ENCODE measurements at places on chromosomes 12 and 14.

DNA sequence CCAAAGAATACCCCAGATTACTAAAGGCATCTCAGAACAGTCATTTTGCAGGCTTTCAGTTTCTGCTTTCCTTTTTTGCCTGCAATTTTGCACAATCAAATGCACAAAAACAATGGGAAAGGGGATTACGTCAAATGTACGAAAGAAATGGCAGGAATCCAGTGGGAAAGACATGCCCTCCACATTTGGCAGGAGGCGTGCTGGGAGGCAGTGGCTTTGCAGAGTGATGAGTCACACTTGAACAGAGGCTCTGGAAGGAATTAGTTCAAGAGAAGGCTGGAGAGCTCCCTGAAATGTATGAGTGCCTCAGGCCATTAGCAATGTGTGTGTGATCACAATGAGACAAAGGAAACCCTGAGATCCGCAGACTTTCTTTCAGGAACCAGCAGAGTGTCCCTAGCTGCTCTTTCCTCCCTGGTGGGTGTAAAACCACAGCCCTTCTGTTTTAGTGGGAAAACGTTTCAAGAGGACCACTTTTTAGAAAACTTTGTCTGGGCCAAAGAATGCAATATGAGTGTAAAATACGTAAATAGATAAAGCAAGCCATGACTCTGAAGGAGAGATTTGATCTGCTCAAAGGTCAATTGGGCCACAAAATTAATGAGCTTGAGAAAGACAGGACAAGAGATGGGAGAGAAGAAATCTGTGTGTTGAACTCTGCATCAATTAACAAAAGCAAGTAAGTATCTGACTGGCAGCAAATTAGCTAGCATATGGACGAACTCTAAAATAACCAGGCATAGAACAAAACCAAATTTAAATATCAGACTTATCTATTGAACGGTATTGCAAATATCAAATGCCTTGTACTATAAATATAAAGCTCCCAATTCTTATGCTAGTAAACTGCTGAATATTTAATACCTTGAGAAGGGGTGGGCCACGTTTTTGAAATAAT is 155.4 kb upstream of the PDE3A start:
- DNase-seq: no peak

- no peak for DNase-seq
Measured at GRCh38 chr12:118925826-118926225, 55.5 kb upstream of the SRRM4 start.

- DNase-seq: no peak
Measured at GRCh38 chr14:21063479-21063878, 5.9 kb downstream of the RNASE8 start.

DNA sequence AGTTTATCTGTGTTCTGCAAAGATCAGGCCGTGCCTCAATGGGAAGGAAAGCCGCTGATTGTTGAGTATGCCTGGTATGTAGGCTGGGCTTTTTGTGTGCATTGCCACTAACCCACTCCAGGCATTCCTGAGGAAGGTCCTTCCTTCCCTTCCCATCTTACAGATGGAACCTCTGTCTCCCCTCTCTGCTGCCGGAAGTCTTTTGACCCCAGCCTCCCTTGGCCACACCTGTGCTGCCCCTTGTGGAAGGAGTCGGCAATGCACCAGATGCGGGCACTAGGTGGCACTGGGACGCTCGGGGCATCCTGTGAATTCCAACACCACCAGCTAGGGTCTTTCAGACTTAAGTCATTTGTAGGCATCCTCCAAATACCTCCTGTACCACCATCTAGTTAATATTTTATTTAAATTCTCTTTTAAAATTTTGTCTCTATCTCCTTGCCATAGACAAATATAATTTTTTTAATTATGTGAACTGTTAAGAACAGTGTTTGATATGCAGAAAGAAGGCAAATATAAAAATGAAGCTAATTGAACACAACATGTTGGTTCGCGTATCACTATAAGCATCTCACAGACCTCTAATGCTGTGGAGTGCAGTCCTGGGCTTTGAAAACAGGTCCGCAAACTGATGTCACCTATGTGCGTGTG is 99.6 kb downstream of the RIN3 start:
- DNase-seq: peak; percentile 48

- no peak for DNase-seq
Measured at GRCh38 chr14:96225745-96226151, 21.1 kb downstream of the BDKRB2 start.

DNA sequence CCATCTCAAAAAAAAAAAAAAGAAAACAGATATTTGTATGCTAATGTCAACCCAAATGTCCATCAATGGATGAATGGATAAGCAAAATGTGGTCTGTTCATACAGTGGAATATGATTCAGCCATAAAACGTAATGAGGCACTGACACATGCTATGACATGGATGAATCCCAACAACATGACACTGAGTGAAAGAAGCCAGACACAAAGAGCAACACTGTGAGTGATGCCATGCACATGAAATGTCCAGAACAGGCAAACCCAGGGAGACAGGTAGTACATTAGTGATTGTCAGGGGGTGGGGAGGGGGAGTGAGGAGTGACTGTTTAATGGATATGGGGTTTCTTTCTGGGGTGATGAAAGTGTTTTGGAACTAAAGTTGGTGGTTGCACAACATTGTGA is 50.2 kb downstream of the ARL6IP4 start:
- DNase-seq: no peak

DNA sequence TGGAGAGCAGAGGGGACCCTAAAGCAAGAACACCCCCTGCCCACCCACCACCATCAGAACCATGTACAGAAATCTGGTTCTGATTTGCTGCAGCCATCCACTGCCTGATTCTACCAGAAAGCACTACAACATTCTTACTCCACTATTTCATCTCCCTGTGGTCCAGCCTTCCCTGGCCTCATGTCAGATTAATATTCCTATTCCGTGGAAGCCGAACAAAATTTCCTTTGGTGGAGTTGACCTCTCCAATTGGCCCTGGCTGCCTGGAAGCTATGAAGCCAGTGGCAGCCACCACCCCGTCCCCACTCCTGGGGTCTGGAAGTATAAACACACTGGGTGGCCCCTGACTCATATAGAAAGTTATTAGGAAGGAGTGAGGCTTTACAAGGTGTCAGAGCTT is 60.2 kb downstream of the ANO2 start:
- no peak for DNase-seq

- DNase-seq: no peak
Measured at GRCh38 chr14:24960816-24961215, 89.1 kb downstream of the STXBP6 start.

DNA sequence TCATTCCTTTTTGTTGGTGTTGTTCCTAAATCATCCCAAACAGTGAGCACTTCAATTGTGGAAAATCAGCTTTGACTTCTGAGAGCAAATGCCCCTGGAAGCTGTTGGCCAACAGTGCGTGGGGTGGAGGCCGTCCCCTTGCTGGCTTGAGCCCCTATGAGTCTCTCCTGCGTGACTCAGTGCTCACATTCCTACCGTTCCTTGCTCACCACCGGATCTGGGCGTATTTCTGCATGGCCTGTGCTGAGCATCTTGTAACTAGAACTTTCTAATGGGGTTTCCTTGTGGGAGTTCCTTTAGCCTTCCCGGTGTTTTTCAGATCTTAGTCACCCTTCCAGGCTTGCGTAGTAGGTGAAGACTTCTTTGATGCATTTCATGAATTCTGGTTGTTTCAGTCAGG is 14.7 kb downstream of the SERPINA1 start:
- no peak for DNase-seq

DNA sequence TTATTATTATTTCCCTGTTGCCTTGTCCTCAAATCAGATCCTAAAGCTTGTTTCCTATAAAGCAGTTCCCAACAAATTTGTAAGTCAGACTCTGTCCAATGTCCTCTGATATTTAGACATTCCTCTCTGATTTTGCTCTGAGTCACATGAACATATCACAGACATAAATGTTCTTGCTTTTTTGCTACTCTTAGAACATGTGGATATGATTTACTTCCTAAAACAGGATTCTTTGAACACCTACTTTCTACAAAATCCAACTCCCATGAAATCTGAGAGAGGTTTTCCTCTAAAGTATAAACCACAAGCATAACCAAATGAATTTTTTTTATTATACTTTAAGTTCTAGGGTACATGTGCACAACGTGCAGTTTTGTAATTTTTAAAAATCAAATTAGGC is 181.3 kb upstream of the SLC38A2 start:
- no peak for DNase-seq

DNA sequence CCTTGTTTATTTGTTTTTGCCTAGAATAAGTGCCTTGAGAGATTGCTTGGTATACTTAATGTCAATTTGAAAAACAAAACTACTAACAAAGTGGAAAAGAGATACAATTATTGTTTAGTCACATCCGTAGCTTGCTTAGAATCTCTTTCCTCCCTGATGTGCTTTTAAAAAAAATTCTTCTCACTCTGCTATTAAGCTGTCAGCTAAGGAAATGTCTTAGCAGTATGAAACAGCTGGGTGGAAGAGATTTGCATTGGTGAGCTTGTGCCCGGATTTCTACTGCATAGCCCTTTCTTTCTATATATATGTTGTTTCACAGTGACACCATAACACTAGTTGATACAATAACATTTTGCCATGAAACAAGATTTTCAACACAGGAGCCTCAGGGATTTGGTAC is 229.4 kb upstream of the RGS6 start:
- no peak for DNase-seq

GRCh38 chr12:19967431-19967830 is 400.9 kb upstream of the PDE3A start:
- no peak for DNase-seq

DNA sequence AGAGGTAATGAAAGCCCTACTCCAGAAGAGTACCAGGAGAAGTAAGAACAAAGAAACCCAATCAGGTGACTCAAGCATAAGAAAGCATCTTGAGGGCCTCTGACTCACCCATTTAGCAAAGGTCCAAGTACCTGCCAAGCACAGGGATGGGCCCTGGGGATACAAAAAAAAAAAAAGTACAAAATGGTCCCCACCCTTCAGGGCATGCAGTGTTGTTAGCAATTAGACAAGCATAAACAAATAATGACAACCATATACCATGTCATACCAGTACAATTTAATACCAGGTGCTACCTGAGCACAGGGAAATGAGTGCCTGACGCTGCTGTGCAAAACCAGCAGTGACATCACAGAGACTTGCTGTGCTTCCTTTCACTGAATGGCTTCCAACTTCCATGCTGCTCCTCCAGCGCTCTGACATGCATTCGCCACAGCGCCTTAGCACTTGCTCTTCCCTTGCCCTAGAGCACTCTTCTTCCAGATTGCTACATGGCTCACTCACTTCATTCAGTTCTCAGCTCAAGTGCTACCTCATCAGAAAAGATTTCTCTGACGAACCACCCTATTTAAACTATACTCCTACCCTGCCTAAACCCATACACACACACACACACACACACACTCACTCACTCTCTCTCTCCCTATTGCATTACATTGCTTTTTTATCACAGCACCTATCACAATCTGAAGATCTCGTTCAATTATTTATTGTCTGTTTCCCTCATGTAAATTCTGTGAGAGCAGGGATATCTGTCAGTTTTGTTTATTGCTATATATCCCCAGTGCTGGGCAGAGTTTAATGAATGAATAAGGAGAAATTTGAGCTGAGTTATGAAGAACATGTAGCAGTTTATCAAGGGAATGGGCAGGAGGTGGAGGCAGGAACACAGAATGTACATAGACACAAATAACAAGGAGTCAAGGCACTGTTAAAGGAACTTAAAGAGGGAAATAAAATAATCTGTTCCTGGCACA is 12.9 kb upstream of the EPS8 start:
- DNase-seq: no peak

GRCh38 chr14:56666294-56666693 is 86.7 kb downstream of the TMEM260 start:
- DNase-seq: no peak

All from stimulated activated CD4-positive, alpha-beta T cell treated with anti-CD3 and anti-CD28 coated beads, Interleukin-1b, Interleukin-23, amount 100 ng/mL, for 24 hours (primary cell).